Adipocyte (in vitro differentiated cells): ENCODE measurements at places on chromosomes 6 and 20.

DNA sequence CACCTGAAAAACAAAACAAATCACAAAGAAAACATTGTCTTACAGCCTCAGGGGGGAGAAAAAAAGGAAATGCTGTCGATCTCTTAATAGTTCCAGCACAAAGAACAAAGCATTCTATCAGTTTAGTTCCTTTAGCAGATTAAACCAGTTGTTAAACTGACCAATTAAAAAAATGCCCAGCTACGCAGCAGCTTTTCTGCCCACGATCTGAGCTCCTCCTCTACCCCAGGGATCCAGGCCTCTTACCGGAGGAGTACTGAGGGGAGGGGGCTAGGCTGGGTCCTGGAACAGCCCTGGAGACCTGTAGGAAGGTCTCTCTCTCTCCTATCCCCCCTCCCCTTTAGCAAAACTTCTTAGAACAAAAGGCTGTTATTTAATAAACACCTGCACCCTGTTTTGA lies 13.4 kb downstream of the PTK7 start:
- DNase-seq = no peak

- no peak for DNase-seq
Observed at GRCh38 chr6:3615391-3616380, 135.8 kb downstream of the PXDC1 start.

DNA sequence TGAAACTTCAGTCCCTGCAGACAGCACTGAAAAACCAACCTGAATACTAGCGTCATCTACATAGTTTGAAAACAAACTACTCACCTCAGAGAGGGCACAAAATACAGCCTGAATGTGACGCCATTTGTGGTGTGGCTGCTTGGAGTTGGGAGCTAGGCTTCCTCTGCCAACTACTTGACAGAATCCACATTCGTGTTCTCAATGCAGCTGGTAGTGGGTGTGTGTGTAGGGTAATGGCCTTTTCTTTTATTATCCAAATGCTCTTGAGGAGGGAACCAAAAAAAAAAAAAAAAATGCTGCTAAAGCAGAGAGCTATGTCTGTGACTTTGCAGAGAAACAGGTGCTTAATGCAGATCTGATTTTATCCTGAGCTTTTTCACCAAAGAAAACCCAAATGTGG lies 207.8 kb downstream of the OTOR start:
- DNase-seq = no peak

DNA sequence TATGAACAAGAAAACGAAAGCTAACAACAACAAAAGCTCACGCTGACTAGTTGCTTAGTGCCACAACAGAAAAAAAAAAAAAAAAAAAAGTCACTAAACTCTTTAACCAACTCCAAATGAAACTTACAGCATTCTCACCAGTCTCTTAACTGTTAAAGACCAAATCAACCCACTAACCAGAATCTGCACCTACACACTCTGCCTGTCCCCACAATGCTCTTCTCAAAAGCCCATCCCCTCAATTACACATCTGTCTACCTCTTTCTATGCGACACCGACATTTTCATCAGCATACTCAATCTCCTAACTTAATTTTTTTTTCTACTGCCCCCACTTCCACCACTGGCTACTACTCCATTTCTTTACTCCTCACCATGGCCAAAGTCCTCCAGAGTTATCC lies 34.3 kb downstream of the NOL7 start:
- DNase-seq = no peak

DNA sequence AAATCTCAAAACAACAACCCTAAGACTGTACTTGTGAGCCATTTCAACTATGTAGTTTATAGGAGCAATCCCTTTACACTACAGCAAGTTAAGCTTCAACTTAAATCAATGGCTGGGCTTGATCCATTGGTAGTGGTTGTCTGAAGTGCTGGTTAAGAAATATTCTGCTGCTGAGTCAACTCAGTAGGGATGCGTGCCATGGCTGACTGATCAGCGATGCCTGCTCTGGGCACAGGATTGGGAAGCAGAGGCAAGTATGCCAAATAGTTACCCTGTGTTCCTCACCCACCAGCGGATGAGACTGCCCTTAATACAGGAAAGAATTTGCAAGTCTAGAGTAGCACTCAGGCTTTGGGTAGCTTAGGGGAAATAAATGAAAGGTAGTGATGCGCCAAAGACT lies 41.5 kb downstream of the GCM1 start:
- DNase-seq = peak; percentile 40

DNA sequence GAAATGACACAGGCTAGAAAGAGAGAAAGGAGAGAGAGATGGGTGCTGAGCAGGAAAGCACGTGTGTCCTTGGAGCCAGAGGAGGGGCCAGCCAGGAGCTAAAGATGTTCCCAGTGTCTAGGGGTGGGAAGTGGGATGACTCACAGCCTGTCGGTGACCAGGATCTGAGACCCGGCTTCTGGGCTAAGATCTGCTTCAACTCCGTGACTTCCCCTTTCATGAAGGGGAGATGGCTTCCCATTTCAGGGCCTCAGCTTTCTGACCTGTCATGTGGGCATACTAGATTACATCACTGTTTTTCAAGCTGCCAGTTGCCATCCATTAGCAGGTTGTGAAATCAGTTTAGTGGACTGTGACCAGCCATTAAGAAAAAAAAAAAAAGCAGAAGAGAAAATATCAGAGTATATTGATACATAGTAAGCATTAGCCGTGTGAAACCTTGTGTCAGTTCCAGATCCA lies 5.4 kb downstream of the TGM3 start:
- DNase-seq = peak; percentile 19

GRCh38 chr6:25418454-25419052 lies 139.4 kb downstream of the CARMIL1 start:
- peak; percentile 18 for DNase-seq

GRCh38 chr6:169173532-169174268 lies 79.9 kb downstream of the THBS2 start:
- DNase-seq = no peak

DNA sequence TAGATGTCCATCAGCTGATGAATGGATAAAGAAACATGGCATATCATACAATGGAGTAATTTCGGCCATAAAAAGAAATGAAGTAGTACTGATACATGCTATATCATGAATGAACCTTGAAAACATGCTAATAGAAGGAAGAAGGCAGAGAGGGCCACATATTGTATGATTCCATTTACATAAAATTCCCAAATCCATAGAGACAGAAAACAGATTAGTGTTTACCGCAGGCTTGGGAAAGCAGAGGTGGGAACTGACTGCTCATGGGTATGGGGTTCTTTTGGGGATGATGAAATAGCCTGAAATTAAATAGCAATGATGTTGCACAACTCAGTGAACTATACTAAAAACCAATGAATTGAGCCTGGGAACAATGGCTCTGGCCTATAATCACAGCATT lies 58.3 kb downstream of the SERAC1 start:
- DNase-seq = peak; percentile 42

DNA sequence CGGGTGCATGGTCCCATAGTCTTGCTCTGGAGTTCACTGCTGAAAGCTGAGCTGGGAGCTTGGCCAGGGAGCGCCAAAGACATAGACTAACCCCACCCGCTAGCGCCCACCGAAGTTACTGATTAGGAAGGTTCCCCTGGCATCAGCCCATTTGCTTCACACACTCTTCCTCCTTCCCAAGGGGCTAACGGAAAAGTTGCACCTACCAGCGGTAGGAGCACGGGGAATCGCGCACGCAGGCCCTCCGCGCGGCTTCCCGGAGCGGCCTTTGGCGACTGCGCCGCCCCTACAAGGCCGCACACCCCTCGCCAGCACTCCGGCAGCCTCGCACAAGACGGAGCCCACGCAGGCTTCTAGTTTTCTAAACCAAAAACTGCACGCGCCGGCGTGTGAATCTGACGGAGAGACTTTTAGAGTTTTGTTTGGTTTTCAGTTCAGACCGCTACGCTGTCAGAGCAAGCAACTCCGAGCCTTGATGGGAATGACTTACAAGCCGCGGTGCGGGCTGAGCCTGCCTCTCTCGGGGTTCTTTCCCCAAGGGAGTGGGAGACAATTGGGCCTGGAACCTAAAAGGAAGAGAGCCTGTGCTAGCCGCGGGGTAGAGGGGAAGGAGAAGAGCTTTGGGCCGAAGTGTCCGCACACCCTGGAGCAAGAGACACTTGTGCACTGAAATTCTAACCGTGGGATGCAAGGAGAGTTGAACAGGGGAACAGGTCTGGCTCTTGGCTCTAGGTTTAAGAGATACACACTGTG lies 891 bp upstream of the POU3F2 start:
- peak; percentile 42 for DNase-seq
